ENCODE measurements at places on chromosomes 5 and 9. TPM values are rescaled to one million over a fixed set of nuclear protein-coding genes. Genes with fewer than 3 reads are reported as not detected.
A peak's percentile ranks its signal among the peaks of the same experiment; 100 is the strongest.

GRCh38 chr9:111212874-111213273, 117.2 kb downstream of the OR2K2 start:
- DNase-seq, result no peak

DNA sequence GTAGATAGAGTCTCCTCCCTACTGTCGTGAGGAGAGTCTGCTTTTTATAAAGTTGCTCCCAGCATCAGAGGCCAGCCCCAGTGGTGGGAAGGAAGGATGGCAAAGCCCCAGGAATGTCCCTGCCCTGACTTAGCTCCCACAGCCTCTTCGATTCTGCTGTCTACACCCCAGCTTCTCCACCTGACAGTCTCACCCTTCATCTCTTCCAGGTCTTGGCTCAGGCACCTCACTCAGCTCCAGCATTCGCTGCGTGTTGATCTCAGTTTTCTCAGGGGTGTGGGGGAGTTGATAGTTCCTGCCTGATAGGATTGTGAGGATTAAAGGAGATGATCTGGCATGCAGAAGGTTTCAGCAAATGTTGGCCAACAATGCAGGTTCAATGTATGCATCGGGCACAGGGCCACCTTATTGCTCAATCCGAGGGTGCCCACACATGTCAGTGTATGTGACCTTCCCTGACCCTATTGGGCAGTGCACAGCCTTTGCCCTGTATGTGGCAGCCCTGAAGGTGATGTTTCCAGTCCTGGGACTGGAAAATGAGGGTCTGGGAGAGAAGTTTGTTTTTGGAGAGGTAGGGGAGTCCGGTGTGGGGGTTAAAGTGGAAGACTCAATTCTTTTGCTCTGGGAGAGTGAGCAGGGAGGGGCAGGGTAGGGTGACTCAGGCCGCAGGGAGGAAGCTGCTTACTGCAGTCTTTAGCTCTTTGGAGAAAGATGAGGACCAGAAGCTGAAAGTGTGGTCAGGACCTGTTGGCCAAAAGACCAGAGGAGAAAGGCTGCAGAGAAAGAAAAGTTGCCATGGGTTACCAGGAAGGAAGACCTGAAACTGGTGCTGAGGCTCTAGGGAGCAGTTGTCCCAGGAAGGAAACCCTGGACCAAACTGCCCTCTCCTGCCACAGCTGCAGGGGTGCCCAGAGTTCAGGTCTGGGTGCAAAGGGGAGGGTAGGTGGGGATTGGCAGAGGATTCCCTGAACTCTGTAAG, 153.2 kb downstream of the MACROH2A1 start:
- peak; percentile 76 for DNase-seq

- no peak for DNase-seq
These were observed 106.6 kb upstream of the HMHB1 start for GRCh38 chr5:143705381-143705780.

DNA sequence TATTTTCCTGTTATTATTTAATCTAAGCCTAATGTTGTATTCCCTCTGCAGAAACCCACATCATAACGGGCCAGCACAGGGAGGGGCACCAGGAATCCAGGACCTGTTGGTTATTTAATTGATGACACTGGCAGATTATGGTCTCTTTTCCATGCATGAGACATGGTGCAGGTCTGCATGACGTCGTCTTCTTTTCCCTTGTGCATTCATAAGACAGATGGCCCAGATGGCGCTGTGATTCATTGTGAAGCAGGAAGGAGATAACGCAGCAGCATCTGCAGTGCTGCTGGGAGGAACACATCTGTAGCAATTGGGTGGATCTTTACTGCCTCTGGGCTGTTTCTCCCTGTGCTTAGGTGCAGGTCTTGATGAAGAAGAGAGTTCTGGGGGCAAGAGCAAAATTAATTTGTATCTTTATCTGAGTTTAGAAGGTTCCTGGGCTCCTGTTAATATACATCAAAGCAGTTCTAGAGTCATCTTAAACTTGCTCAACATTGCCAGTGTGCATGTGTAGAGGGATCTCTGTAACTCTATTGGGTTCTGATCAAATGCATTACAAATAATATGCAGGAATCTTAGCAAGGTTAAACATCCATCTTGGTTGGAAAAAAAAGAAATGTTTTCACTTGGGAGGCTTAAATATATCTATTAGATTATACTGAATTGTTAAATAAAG, 176.1 kb downstream of the PCSK1 start:
- DNase-seq, result peak; percentile 88

TIMD4 gene
- total RNA-seq, result 0.48 TPM

Measured in umbilical cord (tissue), 2 donors.